ENCODE measurements at places on chromosomes 5 and 9. TPM values are rescaled to one million over a fixed set of nuclear protein-coding genes. Genes with fewer than 3 reads are reported as not detected.

The INSYN2B gene
- 1.5 TPM for total RNA-seq

The ADAMTS2 gene
- 2.8 TPM for total RNA-seq

The NMUR2 gene
- total RNA-seq = not detected

The RLN1 gene
- total RNA-seq = 1.1 TPM

The GLRA1 gene
- not detected for total RNA-seq

The GABRA1 gene
- not detected for total RNA-seq

The CYLC2 gene
- not detected for total RNA-seq

The MYO10 gene
- total RNA-seq = 79.5 TPM

The FPGS gene
- 75.2 TPM for total RNA-seq

The IL13 gene
- not detected for total RNA-seq

The RNF208 gene
- not detected for total RNA-seq

The PRR16 gene
- total RNA-seq = 0.35 TPM

The QRFP gene
- total RNA-seq = not detected

The FOXD4L3 gene
- total RNA-seq = not detected

The HTR4 gene
- not detected for total RNA-seq

The CDKN2A gene
- 25.0 TPM for total RNA-seq

The RIMOC1 gene
- total RNA-seq = 18.1 TPM

The PRSS3 gene
- total RNA-seq = 1.6 TPM

The OTULINL gene
- total RNA-seq = 0.94 TPM
